Kidney capillary endothelial cell (primary cell): ENCODE measurements at places on chromosomes 1 and 21.

DNA sequence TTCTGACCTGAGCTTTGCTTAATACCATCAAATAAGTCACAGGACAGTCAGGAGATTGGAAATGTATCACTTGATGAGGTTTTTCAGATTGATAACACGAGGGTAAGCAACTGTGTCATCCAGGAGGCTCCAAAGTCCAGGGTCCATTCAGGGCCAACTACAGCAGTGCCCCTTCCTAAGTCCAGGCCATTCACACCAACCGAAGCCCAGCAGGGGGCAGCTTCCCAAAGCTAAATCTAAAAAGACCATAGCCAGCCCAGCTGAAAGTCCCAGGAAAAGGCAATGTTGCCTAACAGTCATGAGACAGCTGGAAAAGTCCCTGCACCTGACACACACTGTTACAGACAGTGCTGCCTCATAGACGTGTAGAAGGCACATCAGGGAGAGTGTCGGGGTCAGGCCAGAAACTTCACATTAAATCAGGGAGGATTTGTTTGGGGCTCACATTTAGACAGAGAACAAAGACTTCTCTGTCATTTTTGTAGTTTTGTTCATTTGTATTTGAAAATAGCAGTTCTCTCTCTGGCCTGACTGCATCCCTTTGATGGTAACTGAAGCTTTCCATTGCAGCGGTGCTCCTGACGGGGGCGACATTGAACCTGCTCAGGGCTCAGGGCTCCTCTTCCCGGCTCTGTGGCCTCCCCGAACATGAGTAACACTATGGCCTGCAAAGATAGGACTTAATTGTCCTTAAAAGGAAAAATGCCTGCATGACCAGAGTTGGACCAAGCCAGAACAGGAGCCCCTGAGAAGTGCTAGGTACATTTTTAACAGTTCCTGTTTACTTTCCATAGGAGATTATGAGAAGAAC lies 200.4 kb downstream of the NRIP1 start:
- DNase-seq, result peak; percentile 71

DNA sequence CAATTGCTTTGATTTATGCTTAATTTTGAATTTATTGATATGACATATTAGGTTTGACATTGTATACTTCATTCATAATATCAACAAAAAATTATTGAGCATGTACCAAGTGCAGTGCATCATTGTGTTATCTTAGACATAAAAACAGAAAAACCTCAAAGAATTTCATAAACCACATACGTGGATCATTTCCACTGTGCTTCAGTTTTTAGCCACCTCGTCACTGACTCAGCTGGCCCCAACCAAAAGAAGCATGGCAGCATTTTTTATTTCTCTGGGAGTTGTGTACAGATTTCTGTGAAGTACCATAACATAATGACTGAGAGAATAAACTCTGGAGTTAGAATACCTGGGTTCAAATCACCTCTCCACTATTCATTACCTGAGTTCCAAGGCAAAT lies 95.6 kb upstream of the C1orf87 start:
- DNase-seq, result no peak

- no peak for DNase-seq
Observed at GRCh38 chr1:206903687-206904086, 6.4 kb downstream of the IL24 start.

GRCh38 chr1:61091455-61091854 lies 9.1 kb downstream of the NFIA start:
- no peak for DNase-seq

DNA sequence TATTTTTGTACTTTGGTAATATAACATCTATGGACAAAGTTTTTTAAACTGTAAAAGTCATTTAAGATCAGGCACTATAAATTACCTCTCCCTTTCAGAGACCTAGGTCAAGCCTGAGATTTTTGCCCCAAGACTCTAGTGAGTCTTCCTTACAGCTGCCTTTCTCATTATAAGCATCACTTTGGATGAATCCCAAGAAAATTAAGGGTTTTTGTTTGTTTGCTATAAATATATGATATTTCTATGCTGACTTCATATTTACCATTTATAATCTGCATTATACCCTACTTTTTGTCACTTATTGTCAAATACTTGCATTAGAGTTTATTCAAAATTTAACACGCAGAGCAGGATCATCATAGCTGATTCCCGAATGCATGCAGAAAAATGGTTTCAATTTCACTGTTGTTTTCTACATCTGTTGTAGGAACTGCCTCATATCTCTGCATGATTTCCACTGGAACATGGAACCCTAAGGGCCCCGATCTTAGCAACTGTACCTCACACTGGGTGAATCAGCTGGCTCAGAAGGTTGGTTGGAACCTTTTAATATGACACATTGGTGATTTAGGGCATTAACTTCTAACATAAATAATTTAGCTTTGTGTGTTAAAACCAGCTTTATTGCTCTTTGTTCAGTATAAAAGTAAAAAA lies 150.0 kb downstream of the ADGRL2 start:
- no peak for DNase-seq

GRCh38 chr21:43893536-43894205 lies 28.6 kb downstream of the AGPAT3 start:
- DNase-seq, result peak; percentile 46

DNA sequence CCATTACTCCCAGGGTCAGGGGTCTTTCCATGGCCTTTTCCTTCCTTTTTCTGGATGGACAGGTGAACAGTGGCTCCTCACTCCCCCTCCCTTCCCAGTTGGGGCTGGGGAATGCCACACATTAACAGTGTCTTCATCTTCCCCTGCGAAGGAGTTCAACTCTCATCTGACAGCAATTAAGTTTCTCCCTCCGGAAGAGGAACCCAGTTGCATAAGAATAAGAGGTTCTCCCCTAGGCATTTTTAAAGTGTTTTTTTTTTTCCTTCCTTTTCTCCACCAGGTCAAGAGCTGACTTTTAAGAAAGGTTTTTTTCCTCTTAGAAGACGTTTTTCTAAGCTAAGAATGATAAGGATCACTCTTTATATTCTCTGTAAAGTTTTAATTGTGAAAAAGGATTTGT lies 42.3 kb upstream of the FASLG start:
- DNase-seq, result no peak
